AML-193 (cell line): ENCODE measurements at places on chromosomes 7 and 10.

- DNase-seq, result no peak
Measured at GRCh38 chr10:110209926-110210673, 2.7 kb downstream of the MXI1 start.

- no peak for DNase-seq
Measured at GRCh38 chr7:106979551-106980357, 64.8 kb upstream of the PRKAR2B start.

- no peak for DNase-seq
Measured at GRCh38 chr7:148483515-148484308, 106.9 kb upstream of the C7orf33 start.

DNA sequence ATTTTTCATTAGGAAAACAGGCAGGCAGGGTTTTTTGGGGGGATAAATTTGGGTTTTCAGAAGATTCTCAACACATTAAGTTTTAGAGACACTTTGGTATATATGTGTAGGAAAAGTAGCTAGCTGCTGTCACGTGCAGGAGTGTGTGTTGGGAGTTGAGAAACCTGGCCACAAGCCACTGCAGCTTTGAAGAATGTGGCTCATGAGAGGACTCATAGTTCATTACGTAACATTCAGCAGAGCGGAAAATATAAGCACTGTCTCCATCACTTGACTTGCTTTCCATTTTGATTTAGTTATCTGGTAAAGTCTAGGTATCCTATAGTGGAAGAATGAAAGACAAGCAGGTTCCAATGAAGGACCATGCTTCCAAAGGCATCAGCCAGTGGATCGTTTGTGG lies 31.2 kb downstream of the SMNDC1 start:
- peak; percentile 94 for DNase-seq
